ENCODE measurements at places on chromosomes 13 and 19.

DNA sequence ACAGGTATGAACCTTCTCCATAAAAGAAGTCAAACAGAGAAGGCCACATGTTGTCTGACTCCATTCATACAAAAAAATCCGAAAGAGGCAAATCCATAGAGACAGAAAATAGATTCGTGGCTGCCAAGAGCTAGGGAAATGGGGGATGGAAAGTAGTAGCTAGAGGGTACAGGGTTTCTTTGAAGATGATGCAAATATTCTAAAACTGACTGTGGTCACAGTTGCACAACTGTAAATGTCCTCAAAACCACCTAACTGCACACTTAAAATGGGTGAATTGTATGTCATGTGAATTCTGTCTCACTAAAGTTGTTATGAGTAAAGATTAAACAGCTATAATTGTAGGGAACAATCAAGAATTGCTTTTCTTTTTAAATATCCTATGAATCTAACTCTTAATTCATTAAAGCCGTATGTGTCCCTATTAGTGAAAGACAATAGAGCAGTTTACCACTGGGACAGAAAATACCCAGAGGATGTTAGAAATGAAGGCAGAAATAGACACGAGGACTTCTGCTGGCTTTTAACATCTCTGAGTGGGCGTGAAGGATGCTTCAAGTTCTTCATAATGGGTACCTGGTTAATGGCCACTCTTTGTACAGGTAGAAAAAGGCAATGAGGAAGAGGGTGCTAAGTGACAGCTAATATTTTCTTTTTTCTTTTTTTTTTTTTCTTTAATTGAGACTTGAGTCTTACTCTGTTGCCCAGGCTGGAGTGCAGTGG, 21.2 kb downstream of the INSR start:
- DNase-seq: no peak

DNA sequence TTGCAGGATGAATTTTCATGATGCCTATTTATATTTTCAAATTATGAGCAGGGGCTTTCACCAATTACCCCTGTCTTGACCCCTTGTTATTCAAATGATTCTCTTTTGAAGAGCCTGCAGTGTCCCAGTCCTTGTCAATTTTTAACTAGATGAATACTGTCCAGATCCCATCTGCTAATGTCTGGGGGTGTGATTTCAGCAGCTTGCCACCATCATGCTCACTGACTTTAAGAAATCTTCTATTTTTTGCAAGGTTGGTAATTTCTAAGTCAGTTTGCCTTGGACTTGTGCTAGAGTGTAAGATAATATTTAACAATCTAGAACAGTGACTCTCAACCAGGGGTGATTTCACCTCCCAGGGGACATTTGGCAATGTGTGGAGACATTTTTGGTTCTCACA, 106.0 kb downstream of the CACNA1A start:
- no peak for DNase-seq

GRCh38 chr19:36152352-36153091, at the start of gene COX7A1:
COX7A1 (minus strand) TSS chr19:36152447; CDS start chr19:36152407, 40 bp downstream.
- no peak for DNase-seq

GRCh38 chr19:30089086-30089665, 147.1 kb downstream of the URI1 start:
- DNase-seq: no peak

GRCh38 chr13:48401480-48401879, 11.4 kb downstream of the LPAR6 start:
- peak; percentile 12 for DNase-seq

GRCh38 chr13:36352350-36352749, 6.2 kb upstream of the SPART start:
- DNase-seq: peak; percentile 21

DNA sequence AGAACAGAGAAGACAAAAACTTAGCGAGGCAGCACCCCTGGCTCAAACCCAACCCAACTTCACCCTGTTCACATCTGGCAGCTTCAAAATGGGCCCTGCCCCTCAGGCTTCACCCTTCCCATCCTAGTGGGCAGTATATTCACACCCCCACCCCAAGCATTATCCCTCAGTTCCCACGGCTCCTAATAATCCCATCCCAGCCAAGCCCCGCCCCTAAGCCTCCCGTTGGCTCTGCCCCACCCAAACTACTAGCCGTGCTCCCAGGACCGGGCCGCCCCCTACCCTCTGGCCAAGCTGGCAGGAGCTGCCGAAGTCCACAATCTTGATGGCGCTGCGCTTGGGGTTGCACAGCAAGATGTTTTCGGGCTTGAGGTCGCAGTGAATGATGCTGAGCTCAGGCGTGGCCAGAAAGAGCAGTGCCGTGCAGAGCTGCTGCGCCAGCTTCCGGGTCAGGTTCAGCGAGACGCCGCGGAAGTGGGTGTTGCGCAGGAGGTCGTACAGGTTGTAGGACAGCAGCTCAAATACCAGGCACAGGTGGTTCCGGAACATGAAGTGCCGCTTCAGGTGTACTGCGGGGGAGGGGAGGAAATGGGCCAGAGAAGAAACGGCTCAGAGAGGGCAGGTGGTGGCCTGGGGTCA, 5.8 kb downstream of the DYRK1B start:
- no peak for DNase-seq

DNA sequence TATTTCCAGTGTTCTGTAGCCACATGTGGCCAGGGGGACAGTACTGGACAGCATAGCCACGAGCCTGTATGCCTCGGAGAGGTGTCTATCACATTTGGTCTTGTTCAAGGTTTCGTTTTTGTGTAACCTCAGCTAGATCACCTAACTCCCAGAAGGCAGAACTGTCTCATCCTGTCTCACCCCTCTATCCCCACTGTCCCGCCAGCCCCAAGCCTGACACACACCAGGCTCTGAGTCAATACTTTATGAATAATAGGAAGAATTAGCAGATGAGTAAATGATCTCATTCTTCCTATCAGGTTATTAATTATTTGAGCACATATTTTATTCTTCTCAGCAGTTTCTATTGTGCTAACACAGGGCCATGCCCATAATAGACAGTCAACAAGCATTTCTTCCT, 132.2 kb downstream of the NUFIP1 start:
- peak; percentile 64 for DNase-seq

DNA sequence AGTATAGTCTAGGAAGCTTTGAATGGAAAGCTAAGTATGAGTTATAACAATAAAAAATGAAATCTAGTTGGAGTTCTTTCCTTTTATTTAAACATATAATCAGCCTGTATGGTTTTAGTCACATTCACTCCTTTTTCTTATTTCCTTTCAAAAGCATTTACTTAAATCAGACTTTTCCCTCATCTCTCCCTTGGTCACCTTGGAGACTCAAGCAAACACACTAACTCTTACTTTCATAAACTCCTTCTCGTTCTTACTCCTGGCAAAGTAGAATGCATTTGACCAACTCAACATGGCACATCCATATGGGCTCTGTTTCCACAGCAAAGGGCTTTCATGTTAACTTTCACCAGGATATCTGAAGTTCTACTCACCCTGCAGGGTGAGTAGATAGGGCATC, 400.0 kb downstream of the LMO7 start:
- DNase-seq: no peak

- DNase-seq: no peak
Measured at GRCh38 chr13:74171641-74172040, 37.4 kb upstream of the KLF12 start.

- no peak for DNase-seq
Measured at GRCh38 chr19:49924004-49924880, 4.8 kb upstream of the ATF5 start.
